Stimulated activated CD8-positive, alpha-beta memory T cell treated with anti-CD3 and anti-CD28 coated beads, Interleukin-7, amount 100 ng/mL, for 1 hour (primary cell): ENCODE measurements at places on chromosomes 16 and 17.

DNA sequence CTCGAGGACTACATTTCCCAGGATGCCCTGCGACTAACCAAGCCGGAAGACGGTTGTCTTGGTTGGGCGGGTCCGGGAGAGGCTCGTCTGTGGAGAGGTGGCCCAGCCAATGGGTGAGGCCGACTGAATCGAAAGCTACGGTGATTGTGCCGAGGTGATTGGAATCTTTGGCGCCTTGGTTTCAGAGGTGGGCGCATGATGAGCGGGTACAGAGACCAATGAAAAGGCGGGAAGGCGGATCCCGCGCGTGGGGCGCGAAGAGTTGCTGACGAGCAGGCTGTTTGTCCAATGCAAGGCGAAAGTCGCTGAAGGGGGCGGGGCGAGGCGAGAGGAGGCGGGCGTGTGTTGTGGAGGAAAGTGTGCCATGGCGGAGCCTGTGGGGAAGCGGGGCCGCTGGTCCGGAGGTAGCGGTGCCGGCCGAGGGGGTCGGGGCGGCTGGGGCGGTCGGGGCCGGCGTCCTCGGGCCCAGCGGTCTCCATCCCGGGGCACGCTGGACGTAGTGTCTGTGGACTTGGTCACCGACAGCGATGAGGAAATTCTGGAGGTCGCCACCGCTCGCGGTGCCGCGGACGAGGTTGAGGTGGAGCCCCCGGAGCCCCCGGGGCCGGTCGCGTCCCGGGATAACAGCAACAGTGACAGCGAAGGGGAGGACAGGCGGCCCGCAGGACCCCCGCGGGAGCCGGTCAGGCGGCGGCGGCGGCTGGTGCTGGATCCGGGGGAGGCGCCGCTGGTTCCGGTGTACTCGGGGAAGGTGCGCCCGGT is at the start of gene NFATC2IP:
TSS of gene NFATC2IP (plus strand) at position 290 of the 762 bp plus-strand sequence. CDS start at position 365, 75 bp downstream.
- DNase-seq: peak; percentile 100

DNA sequence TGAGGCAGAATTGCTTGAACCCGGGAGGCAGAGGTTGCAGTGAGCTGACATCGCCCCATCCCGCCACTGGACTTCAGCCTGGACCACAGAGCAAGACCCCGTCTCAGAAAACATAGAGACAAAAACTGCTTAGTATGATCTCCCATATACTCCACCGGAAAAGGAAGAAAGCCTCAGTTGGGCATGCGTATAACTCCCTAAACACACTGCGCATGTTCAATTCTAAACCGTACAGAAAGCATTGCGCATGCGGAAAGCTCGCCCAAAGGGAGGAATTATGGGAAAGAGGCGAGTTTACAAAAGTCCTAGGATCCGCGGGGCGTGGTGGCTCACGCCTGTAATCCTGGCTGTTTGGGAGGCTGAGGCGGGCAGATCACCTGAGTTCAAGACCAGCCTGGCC is 312.7 kb upstream of the ERCC4 start:
- no peak for DNase-seq

DNA sequence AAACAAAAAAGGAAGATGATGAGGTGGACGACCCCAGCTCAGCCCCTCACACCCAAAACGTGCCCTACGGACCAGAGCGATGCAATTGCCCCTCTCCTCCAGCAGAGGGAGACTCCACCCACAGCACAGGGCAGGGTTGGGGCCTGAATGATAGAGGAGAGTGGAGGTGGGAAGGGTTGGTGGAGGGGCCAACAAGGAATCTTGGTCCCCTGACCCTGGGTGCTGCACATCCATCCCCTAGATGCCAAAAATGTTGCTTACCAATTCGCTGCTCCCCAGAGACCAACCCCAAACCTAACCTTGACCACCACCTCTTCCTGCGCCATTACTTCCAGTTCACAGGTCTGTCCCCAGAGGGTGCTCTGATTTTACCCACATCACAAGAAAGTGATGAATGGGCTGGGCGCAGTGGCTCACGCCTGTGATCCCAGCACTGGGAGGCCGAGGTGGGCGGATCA is 12.9 kb downstream of the P2RX5 start:
- no peak for DNase-seq

GRCh38 chr17:9330141-9330540 is 245.5 kb downstream of the STX8 start:
- no peak for DNase-seq

DNA sequence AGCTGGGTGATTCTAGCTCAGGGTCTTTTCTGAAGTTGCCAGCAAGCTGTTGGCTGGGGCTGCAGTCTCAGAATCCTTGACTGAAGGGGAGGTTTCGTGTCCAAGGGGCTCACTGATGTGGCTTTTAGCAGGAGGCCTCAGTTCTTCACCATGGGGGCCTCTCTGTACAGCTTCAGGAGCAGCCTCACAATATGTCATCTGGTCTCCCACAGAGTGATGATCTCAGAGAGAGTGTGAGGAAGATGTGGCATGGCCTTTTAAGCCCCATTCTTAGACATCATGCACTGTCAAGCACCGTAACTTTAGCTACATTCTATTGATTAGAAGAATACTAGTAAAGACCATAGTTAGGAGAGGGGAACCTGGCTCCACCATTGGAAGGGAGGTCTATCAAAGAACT is 732.6 kb downstream of the WWOX start:
- DNase-seq: no peak

GRCh38 chr16:30122604-30123160 is 338 bp downstream of the MAPK3 start:
- DNase-seq: no peak

GRCh38 chr17:21127509-21128077 is 829 bp downstream of the DHRS7B start:
- no peak for DNase-seq

GRCh38 chr17:48559840-48560817 is 15.2 kb upstream of the HOXB2 start:
- no peak for DNase-seq

DNA sequence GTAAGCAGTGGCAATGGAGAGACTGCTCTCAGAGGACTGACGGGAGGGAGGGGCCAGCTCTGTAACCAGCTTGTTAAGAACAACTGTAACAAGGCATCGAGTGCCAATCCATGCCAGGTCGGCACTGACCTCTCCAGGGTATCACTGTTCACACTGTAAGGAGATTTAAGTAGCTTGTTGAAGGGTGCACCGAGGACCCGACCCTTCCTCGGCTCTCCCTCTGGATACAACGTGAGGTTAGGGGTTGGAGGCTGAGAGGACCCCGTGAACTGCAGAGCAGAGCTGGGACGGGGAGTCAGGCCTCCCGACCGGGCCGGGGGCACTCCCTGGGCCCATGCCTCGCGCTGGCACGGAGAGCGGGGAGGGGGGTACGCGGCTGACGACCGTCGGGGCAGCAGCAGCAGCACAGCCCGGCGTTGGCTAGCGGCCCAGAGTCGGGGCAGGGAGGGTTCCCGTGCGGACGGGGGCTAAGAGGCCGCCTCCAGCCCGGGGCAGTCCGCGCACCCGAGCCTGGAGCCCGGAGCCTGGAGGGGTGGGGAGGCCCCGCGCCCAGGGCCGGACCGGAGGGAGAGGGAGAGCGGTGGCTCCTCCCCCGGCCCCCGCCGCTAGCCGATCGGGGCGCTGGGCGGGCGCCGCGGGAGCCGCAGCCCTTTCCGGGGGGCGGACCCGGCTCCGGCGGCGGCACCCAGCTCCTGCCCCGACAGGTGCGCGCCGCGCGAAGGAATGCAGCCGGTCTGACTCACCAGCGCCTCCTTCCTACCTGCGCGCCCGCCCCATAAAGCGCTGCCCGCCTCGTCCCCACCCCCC is at the start of gene ITGB4:
TSS of gene ITGB4 (plus strand) at position 804 of the 807 bp plus-strand sequence. CDS start 3,245 bp downstream, outside the sequence.
- DNase-seq: peak; percentile 36

DNA sequence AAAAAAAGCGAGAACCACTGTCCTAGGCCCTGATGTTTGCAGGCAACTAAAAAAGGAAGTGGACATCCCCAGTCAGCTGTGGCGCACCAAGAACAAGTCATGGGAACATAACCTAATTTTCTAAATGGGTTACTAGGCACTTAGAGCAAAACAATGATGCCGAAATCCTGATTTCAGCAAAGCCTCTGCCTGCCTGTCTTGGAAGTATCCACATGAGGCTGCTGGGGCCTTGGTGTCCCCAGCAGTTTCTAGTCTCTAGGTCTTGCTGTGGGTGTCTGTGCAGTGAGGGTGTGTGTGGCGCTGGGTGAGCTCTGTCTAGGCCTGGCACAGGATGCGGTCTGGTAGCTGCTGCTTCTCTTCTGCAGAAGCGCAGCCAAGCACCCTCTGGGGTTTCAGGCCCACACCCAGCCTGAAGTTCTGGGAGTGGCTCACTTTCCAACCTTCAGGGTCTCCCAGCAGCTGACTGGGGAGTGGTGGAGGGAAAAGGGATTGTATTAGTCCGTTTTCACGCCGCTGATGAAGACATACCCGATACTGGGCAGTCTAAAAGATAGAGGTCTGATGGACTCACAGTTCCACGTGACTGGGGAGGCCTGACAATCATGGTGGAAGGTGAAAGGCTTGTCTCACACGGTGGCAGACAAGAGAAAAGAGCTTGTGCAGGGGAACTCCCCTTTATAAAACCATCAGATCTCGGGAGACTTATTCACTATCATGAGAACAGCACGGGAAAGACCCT is 21.1 kb downstream of the STH start:
- peak; percentile 34 for DNase-seq

DNA sequence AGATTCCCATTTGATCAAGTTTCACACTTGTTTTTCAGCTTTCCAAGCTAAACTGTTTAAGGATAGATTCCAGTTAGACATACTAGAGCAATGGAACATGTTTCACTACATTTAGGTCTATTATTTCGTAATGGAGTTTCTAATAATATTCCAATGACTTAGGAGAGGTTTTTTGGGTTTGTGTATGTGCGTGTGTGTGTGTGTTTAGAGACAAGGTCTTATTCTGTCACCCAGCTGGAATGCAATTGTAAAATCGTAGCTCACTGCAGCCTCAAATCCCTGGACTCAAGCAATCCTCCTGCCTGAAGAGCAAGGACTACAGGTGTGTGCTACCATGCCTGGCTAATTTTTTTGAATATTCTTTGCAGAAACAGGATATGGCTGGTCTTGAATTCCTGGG is 426.3 kb downstream of the ZFHX3 start:
- DNase-seq: no peak

DNA sequence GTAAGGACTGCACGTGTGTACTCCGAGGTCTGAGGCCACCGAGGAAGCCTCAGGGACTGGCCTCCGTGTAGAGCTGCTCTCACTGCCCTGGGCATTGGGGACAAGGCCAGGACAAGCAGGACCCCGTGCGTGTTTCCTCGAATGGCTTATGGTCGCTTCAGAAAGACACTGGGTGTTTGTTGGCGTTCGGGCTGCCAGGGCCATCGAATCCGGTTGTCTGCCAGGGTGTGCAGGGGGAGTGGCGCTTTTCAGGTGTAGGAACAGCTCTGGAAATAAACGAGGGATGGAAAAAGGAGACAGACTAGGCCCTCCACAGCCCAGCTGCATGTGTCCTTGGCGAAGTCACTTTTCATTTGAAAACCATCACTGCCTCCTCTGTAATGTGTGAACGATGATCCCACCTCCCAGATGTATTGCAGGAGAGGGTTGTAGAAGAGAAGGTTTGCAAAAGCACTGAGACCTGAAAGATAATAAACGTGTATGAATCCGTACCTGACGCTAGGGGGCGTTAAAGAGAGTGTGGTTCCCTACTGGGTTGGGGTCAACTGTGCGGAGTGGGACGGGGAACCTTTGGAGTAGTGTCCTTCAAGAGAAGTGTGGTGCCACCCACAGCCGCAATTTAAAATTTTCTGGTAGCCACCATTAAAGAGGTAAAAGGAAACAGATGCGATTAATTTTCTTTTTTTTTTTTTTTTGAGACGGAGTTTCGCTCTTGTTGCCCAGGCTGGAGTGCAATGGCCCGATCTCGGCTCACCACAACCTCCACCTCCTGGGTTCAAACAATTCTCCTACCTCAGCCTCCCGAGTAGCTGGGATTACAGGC is 2.1 kb upstream of the ZSCAN10 start:
- DNase-seq: no peak

- no peak for DNase-seq
Measured at GRCh38 chr16:68987734-68988457, 117.6 kb upstream of the HAS3 start.

GRCh38 chr16:68776821-68777485 is 39.9 kb downstream of the CDH1 start:
- DNase-seq: no peak

- DNase-seq: no peak
Measured at GRCh38 chr16:48102083-48103008, 53.4 kb downstream of the ABCC12 start.

DNA sequence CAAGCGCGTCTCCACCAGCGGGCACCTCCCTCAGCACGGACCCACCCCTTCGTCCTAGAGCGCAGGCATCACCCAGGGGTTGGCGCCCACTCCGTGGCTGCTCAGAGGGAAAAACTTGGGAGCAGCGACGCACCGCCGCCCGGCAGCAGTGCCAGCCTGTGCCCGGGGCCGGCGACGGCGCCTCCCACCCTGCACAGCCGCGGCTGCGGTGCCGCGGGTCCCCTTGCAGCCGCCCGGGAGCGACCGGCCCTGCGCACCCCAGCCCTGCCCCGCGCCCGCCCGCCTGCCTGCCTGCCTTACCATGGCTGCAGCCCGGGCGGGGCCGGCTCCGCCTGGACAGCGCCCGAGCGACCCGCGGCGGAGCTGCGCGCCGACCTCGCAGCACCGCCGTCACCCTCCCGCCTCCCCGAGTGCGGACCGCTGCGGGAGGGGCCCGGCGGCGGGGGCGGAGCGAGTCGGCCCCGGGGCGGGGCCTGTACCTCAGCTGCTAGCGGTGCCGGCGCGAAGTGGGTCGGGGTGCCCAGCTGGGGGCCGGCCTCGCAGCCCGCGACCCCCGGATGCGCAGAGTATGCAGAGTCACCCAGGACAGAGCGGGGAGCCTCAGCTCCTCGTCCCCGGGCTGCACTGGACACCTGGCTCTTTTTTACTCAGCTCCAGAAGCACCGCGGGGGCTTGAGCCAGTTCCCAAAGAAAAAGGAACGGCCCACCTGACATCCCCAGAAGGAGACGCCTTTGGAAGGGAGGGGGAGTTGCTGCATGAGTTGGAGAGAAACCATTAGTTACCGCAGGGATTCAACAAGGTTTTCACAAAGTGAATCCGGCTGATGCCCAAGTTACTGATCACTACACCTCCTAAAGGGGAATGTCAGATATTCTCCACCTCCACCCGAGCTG is 17.5 kb upstream of the MTMR4 start:
- DNase-seq: peak; percentile 34

DNA sequence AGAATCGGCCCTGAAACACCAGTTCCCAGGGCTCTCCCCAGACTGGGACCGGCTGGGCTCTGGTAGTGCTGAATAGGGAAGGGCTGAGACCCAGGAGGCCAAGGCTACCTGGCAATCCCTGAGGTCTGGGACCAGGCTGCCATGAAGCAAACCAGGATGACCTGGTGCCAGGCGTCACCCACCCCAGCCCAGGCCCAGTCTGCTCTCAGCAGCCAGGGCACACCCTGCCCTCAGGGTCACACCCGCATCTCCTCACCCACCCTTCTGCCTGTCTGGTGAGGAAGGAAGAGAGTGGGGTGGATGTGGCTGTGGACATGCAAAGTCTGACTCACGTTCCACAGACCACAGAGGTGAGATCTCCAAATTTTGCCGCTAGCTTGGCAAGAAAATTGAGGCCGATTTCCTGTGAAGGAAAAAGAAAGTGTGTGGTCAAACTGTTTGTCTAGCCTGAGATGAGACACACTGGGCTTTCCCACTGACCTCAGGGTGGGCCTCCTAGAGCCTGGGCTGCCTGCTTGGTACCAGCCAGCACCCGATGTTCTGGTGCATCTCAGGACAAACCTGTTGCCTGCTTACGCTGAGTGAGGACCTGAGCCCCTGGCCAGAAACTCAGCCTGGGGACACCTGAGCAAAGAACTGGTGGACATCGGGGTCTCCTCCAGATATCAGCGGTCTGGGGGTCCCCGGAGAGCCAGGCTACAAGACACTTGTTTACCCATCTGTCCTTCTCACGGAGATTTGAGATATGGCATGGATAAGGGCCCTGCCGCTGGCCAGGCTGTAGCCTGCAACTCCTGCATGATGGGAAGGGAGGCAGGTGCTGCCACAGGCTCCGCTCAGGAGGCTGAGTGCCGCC is 6.3 kb upstream of the RAB37 start:
- no peak for DNase-seq

- DNase-seq: peak; percentile 93
Measured at GRCh38 chr17:59220328-59221158, at the start of gene GDPD1. Gene GDPD1, plus strand, starts transcription at chr17:59220511. Its CDS starts 99 bp downstream, at chr17:59220610.
